Right cardiac atrium (tissue), 5 donors: ENCODE measurements at places on chromosomes 3 and 15. TPM values are rescaled to one million over a fixed set of nuclear protein-coding genes. Genes with fewer than 3 reads are reported as not detected.

The CLDN18 gene
- total RNA-seq, result 1.2 TPM

The C2CD4B gene
- 1.8 TPM for total RNA-seq

The DPH6 gene
- total RNA-seq, result 12.0 TPM

The FSD2 gene
- 114 TPM for total RNA-seq

The P4HTM gene
- total RNA-seq, result 39.4 TPM

The EOMES gene
- total RNA-seq, result 0.17 TPM

The CSPG5 gene
- total RNA-seq, result 1.2 TPM

The MYH15 gene
- 0.22 TPM for total RNA-seq

The LRTM1 gene
- total RNA-seq, result not detected

The PXYLP1 gene
- total RNA-seq, result 12.3 TPM

The WDR49 gene
- 27.6 TPM for total RNA-seq

The GPR149 gene
- not detected for total RNA-seq

The CYP1A2 gene
- not detected for total RNA-seq

The CHCHD6 gene
- 10.5 TPM for total RNA-seq

The PCOLCE2 gene
- 128 TPM for total RNA-seq

The PLSCR2 gene
- total RNA-seq, result 0.23 TPM

The KNL1 gene
- 0.47 TPM for total RNA-seq

The GOLGA8N gene
- 13.9 TPM for total RNA-seq

The IMPG2 gene
- total RNA-seq, result 0.37 TPM
